Right cardiac atrium (tissue), 5 donors: ENCODE measurements at places on chromosomes 7 and 10.

GRCh38 chr7:39306016-39306570, 260.1 kb upstream of the YAE1 start:
- DNase-seq: no peak

DNA sequence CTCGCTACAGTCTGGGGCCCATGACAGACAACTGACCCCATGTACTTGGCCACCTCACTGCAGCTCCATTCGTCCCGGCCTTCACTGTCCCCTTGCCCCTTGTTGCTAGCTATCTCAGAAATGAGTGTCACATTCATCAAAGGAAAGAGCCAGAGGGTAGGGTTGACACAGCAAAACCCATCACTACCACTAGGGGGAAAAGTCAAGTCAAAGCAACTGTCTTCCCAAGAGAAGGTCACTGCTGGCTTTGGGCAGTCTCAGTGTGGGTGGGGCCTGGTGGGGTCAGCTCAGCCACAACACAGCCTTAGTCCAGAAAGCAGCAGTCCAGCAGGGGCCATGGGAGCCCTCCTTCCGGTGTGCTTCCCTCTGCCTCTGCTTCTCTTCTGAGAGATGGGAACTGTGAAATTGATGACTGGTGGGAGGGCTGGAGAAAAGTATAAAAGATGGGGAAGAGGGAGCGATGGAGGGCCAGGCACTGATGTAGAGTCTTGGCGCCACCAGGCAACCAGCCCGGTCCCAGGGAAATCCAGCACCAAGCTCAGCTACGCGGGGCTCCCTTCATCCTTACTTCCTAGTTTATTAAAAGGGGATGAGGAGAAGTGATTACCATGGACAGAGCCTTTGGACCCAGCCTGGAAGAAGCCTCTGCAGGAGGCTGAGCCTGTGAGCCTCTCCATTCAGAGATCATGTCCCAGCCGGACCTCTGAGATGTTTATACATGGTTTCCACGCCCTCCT, 58.0 kb downstream of the PLXNA4 start:
- no peak for DNase-seq

DNA sequence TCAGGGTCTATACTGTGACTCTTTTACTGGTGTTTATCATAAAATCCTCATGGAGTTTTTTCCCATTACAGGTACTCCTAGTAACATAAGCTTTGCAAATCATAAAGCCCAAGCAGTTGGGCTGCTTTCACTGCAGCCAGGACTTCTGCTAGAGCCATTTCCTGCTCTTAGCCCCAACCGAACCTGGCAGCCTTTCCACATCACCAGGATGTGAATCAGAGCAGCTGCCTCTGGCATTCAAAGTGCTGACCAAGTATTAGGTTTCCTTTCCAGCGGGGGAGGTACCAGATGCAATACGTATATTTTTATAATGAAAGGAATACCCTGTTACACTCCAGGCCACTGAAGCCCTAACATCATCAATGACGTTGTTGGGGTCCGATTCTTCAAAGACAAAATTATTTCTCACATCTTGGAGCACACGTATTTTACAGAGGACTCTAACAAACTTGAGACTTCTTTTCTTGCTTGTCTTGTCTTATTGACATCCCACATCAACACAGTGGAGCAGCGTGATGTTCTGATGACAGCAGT, 3.6 kb upstream of the HTR5A start:
- no peak for DNase-seq

DNA sequence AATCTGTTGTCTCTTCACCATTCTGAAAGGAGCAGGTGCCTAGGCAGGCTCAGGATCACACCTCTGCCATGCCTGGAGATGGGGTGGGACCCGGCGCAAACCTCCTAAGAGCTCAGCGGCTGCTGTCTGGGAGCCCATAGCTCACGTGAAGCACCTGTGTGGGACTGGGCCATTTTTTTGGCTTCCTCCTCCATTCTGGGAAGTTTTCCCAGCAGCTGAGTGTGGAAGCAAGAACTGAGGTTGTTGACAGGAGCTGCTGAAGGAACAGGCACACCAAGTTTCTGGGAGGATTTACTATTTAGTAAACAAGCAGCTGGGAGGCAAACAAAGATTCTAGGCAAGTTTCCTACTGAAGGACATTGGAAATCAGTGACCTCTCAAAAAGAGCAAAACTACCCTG, 77.3 kb downstream of the FAM13C start:
- DNase-seq: no peak

DNA sequence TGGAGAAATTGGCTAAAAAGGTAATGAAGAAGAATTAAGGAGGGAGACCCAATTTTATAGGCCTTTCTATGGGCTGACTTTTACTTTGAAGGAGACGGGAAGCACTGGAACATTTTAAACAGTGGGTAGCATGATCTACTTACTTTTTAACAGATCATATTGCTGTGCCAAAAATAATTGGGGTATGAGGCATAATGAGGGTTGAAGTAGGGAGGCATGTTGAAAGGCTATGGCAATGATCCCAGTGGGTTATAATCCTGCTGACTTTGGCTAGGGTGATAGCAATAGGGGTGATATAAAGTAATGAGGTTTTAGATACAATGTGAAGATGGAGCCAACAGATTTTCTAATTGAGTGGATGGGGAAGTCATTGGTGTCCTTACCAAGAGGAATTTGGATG, 73.2 kb downstream of the GPR37 start:
- no peak for DNase-seq

DNA sequence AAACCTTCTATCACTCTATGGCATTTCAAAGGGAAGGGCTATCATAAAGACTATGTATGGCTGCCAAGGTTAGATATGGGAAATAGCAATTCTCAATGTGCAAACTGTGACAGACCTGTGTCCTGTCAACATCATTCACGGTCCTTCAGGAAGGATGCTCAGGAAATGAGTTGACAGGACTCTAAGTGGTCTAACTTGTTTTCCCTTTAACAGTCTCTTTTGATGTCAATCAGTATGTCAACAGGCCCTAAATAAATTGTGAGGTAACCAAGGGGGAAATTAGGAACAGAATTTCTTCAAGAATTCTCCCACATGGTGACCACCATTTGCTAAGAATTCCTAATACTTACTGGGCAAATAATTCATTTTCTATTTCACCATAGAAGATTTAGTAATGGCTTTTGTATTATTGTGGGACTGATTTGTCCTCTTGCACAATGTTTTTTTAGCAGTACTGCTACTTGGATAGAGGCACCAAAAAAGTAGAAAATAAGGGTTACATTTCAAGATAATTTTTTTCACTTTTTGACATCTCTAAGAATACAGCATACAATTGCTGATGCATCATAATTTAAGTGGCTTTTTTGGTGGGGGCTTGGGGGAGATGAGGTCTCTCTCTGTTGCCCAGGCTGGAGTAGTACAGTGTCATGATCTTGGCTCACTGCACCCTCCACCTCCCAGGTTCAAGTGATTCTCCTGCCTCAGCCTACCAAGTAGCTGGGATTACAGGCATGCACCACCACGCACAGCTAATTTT, 275.8 kb downstream of the CACNA2D1 start:
- DNase-seq: no peak

GRCh38 chr10:93458821-93459257, 23.3 kb downstream of the MYOF start:
- DNase-seq: peak; percentile 79

- no peak for DNase-seq
These were observed 45.5 kb upstream of the TARP start for GRCh38 chr7:38318803-38319416.

DNA sequence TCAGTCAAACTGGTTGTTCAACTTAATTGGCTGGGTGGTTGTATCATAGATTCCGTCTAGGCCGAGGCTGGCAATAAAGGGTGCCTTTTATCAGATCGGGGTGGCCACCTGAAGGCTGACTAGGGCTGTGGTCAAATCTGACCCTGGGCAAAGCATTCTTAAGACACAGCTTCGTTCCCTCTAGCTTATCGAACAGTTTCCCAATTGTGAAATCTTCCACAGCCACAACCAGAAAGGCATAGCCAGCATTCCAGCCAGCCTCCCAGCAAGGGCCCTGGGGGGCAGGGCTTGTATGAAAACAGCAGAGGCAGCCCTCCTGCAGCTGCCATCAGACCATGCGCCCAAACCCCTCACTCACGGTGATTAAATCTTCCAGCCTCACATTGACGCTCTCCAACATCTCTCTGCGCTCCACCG, 42.5 kb upstream of the TMEM213 start:
- no peak for DNase-seq

DNA sequence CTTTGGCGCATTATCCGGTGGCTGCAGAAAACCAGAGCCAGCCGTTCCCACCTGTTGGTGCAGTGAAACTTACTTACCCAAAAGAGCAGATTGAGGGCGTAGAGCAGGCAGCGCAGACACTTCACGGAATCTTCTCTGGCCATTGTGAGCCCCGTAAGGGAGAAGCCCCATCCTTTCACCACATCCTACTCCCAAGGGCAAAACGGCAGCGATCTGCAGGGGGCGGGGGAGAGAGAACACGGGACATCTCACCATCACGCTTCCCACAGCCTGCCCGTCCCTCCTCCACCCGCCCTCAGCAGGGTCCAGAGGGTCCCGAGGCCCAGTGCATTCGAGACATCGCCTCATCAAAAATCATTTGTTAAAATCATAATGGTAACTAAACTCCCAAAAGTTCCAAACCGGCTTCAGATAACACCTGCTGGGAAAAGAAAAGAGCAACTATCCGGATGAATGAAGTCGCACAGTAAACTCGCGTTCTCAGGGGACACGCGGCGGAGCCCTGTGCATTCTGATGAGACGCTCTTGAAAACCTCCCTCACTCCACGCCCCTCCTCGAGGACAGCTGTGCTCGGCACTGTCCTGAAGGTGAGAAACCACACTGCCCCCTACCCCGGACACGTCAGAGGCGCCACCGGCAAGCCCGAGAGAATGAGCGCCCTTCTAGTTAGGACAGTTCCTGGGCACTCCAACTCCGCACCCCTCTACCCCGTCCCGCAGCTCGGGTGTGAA, 1.2 kb downstream of the TSPAN12 start:
- peak; percentile 77 for DNase-seq

DNA sequence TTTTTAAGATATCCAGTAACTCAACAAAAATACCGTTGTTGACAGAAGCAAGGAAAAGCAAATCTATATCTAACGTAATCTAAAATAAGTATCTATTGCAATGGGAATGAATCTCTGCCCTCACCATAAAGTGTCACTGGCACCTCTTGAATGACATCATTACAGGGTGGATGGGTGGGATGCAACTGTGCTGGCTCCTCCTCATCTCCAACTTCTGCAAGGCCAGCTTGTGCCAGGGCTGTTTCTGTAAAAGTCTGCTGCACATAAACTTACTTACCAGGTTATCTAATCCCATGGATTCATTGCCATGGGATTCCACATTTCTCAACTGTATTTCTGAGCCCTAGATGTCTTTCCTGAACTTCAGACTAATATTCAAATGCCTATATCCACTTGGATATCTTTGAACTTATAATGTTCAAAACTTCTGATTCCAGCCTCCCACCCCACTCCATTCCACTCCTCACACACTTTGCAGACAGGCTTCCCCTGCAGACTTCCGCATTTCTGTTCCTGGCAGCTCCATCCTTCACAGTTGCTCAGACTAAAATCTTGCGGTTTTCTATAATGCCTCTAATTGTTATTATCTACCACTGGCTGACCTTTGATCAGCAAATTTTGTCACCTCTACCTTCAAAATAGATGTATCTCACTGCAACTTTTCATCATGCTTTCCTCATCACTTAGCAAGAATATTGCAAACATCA, 10.7 kb downstream of the FGL2 start:
- no peak for DNase-seq

GRCh38 chr7:98418636-98419315, 17.9 kb upstream of the BAIAP2L1 start:
- no peak for DNase-seq

DNA sequence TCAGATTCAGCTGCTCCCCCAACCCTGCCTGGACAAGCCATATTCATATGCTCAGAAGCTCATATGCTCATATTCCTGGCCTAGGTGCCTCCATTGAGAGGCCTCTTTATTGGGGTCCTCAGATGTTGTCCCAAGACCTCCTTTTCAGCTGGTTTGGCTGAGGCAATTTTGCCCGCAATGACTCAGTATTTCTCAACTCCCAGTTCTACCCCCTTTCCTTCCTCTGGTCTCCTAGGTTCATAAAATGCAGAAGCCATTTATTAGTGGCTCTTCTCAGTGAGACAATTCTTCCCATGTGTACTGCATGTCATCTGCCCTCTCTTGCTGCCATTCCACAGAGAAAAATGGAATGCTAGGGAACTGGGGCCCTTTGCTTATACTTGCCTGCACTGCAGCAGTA, 110.7 kb downstream of the INHBA start:
- no peak for DNase-seq

DNA sequence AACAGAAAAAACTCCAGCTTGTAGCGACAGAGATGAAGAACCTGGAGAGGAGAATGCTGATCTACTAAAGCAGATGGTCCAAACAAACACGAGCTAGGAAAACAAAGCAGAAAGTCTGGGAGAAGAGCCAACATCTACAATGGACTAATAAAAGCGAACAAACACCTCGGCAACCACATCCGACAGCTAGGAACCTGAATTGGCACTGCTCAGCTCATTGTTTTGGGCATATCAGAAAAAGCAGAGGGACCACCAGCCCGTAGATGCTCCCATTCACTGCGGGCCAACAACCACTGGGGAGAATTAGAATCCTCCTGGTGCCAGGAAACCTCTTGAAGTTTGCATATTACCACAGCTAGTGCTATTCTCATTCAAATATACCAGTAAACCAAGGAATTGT, 204.7 kb downstream of the NXPH1 start:
- DNase-seq: no peak

DNA sequence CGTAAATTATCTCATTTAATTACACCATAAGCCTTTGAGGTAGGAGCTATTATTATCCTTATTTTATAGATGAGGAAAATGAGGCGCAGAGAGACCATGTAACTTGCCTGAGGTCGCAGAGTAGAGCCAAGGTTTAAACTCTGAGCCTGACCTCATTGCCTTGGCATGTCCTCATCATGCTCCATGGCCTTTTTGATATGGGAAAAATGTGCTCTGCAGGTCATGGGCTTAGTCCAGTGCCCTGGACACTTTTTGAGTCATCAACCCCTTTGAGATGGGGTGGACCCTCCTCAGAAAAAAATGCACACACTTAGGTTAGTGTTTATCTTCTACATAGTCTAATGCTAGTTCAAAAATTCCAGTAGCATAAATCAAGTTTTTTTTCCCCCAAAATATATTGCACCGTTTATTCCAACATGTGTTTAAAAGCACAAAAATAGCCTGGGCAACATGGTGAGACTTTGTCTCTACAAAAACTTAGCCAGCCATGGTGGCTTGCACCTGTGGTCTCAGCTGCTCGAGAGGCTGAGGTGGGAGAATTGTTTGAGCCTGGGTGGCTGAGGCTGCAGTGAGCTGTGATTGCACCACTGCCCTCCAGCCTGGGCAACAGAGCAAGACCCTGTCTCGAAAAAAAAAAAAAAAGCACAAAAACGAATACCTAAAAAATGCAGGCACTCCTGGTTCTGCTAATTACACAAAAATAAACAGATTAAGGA, 28.6 kb upstream of the TMEM178B start:
- no peak for DNase-seq
